ENCODE measurements at places on chromosomes 13 and 19.

- DNase-seq, result no peak
Measured at GRCh38 chr19:43847884-43848283, 20.8 kb downstream of the ZNF283 start.

DNA sequence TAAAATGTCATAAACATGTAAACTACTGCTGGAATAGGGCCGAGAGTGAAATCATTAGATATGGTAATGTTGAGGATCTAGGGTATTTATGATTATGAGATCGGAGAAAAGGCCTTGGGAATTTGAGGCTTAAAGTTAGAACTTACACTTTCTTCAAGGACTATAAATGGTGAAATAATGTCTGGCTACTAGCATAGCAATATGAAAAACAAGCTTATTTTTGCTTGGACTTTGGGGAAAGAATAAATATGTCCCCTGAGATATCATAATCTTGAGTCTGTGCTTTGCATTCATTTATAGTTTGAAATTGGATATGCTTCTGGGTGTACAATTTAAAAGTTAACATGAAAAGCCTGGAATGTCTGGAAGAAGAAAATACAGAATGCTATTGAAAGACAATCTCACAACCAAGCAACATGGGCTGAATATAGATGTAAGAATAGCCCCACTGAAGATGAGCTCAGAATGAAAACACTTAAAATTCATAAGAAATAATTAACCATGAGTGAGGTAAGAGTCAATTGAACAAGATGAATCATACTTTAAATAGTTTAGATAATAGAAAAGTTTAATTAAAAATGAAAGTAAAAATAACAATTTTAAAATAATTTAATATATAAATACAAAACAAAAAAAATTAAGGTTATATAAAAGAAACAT, 1555.4 kb upstream of the MIR17HG start:
- no peak for DNase-seq

- DNase-seq, result no peak
Measured at GRCh38 chr13:39602614-39603366, at the start of gene LHFPL6. LHFPL6 (minus strand) TSS chr13:39603193.

DNA sequence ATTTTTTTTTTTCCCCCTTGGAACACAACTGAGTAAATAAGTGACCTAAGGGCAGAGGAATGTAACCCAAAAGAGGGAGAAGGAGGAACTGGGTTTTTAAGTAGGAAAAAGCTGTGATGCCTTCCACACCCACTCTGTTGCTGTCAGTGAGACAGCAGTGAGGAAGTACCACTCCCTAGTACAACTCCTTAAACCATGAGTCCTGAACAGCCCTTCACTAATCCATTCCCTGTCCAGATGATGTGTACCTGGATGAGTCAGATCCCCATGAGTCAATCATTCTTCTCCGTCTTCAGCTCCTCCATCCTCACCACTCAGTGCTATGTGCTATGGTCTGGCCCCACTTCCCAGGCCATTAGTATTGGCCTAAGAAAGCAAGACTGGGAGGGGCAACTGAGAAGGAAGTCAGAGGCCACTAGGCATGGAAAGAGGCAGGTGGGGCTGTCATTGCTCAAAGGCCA, 12.9 kb upstream of the CXCL17 start:
- DNase-seq, result no peak

GRCh38 chr13:25857830-25858229, 194.0 kb downstream of the SHISA2 start:
- DNase-seq, result no peak

DNA sequence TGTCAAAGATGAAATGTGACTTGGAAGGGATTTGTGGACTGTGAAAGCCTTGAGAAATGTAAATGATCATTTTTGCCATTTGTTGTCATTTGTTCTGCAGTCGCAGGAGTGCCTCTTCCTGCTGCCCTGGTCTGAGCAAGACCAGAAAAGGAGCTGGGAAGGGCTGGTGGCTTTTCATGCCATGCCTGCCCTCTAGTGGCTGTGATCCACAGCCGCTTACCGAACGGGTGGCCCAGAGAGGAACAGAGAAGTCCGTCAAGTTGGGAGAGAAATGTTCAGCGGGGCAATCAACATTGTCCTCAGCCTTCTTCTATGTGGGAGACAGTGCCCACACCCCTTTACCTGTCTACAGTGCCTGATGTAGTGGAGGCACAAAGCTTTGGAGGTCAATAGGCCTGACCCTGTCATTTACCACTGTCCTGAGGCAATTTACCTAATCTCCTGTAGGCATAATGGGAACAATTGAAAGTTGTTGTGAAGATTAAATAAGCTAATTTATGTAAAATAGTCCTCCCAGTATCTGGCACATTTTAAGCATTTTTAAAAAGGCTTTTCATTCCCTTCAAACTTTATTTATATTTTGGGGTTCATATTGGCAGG, 224.5 kb downstream of the B3GLCT start:
- DNase-seq, result no peak

- DNase-seq, result no peak
Measured at GRCh38 chr13:56198350-56198749, 942.4 kb upstream of the PRR20A start.

DNA sequence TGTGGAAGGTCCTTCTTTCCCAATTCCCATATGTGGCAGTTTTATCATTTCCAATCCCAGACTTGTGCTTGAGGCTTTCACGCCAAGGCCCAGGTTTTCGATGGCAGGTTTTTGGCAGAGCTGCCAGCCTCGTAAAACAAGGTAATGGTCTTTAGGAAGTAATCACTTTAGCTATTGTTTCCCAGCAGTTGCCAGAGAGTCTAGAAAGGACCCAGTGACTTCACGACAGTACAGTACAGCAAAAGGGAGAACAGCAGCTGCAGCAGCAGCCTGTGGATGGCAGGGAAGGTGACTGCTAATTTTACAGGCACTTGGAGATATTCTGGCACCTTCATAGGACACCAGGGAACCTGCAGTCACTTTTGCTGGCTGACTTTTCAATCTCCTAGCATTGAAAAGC, 291.6 kb upstream of the MAB21L1 start:
- DNase-seq, result no peak

GRCh38 chr13:103539265-103539664, 473.0 kb upstream of the SLC10A2 start:
- peak; percentile 35 for DNase-seq

- no peak for DNase-seq
Measured at GRCh38 chr19:4061178-4061682, 5.5 kb downstream of the ZBTB7A start.

- no peak for DNase-seq
Measured at GRCh38 chr19:4602173-4602788, 37.0 kb upstream of the TNFAIP8L1 start.

GRCh38 chr19:11673608-11674041, 65.1 kb downstream of the ZNF823 start:
- DNase-seq, result no peak

GRCh38 chr13:40422588-40423235, 243.7 kb downstream of the FOXO1 start:
- DNase-seq, result no peak

GRCh38 chr19:2478278-2478755, 2.4 kb downstream of the GADD45B start:
- DNase-seq, result no peak

- no peak for DNase-seq
Measured at GRCh38 chr19:5996623-5997320, 18.8 kb upstream of the RANBP3 start.

GRCh38 chr19:2376784-2377519, 16.9 kb downstream of the TMPRSS9 start:
- no peak for DNase-seq

- no peak for DNase-seq
Measured at GRCh38 chr13:74210693-74211393, 76.6 kb upstream of the KLF12 start.

DNA sequence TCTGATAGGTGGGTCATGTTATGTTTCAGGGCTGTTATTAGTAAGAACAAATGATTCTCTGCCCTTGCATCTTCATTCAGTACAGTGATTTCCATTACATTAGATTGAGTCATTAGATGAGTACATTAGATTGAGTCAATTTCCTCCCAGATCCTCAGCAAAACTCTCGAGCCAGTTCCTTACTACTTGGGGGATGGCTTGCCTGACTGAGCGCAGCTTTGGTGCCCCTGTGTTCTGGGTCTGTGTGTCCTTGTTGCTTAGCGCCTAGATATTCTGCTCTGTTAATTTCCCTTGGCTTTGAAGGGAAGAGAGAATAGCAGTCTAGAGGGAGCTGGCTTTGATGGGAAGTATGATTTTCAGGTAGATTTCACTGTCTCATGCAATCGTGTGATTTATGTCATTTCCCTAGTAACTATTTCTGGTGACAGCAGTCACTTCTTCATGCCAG, 19.1 kb upstream of the SCEL start:
- DNase-seq, result no peak

DNA sequence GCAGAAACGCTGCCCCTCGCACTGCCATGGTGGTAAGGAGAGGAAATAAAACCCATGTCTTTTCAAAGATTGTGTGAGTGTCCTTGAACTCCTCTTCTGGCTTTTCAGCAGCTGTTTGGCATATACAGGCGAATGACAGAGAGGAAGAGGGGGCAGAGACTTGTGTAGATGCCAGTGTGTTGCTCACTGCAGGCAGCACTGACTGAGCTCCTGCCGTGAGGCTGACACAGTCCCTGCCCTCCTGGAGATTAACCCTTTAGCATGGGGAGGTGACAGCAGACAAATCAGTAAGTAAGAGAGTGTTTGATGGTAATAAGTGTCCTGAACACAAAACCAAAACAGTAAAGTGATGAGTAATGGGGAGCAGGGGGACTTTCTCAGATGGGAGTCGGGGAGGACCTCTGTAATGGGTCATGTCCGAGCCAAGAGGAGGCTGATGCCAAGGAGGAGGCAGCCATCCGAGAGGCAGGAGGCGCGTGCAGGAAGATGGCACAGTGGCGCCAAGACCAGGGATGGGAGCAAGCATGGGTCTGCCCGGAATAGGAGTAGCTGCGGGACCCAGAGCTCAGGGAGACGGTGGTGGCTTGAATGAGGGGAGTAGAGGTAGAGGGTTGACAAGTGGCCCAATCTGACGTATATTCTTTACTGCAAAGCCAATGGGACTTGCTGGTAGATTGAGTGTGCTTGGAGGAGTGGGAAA, 182.2 kb downstream of the FOXO1 start:
- no peak for DNase-seq

DNA sequence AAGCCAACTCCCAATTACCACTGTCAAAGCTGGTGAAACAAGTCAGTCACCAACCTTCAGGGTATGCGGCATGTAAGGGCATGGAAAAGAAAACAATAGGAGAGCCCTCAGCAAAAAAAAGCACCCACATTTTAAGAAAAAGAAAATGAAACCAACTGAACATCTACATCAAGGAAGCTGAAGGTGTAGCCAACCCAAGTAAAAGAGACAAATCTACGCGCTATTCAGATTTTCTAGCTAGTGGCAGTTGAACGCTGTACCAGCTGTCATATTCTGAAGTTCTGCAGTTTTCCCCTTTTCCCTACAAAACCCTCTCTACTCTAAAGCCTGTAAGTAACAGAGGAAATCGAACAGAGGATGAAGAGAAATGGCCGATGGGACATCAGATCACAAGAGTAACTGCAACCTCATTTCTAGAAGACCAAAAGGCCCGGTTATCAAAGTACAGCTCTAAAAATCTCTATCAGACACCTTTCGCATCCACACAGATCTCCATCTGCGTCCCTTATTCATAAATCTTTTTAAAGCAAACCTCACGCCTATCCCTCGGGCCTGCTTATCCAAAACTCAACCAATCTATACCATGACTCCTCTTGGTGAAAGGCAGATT, 1.4 kb downstream of the MYCBP2 start:
- DNase-seq, result no peak

- no peak for DNase-seq
Measured at GRCh38 chr19:10861103-10861651, 10.2 kb upstream of the CARM1 start.

DNA sequence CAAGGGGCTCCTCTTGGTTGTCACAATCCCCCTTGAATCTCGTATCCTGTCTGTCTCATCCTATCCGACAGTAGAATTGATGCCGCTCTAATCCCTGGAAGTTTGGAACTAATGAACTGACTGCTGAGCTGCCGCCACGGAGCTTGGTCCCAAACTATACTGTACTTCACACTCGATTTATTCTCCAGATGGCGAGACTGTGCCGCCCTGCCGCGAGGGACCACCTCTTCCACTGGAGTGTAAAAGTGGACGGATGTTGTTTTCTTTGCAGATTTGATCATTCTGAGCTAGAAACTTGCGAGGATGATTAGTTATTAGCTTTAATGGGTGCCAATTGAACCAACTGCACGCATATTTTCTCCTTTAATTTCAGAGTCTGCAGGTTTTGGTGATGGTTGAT, 117.2 kb downstream of the ZIC5 start:
- DNase-seq, result no peak

GRCh38 chr13:110766671-110767430, 53.4 kb downstream of the ING1 start:
- no peak for DNase-seq

DNA sequence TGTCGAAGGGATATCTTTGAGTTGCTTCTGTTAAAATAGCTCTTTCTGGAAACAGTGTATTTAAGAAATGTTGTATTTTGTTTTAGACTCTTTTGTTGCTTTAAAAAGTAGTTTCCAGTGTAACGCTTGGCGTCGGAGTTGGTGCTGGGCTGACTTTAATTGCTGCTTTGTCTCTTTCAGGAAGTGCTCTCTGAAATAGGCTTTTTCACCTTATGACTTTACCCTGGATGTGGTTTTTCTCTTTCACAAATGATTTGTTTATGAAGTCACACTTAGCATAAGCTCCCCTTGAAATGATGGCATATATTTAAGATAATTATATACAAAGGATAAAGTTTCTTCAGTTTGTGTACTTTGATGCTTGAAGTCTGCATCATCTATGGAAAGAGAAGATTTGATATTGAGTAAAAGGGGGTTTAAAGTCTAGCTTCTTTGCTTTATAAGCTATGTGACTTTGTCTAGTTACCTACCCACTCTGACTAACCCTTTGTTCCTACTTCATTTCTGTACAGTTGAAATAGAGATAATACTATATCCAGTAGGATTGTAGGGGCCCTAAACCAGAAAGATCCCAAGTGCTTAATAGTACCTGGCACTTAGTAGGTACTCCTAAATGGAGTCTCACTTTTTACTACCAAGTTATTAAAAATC, at the start of gene GPR18:
Gene GPR18, minus strand, starts transcription at position 170 of the 651 bp plus-strand sequence. CDS start 2,507 bp downstream, outside the sequence.
- DNase-seq, result no peak

DNA sequence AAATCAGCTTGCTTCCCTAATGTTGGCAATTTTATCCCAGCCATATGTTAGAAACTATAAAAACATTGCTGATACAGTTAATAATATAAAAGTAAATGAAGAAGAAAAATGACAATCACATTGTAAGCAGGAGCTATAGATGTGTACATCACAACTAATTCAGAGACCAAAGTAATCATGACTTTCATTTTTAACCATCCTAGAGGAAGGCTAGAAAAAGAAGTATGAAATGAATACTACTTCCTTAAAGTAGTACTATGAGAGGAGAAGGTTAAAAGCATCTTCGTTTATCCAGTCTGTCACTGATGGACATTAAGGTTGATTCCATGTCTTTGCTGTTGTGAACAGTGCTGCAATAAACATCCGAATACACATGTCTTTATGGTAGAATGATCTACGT, 135.5 kb downstream of the IRS2 start:
- no peak for DNase-seq

DNA sequence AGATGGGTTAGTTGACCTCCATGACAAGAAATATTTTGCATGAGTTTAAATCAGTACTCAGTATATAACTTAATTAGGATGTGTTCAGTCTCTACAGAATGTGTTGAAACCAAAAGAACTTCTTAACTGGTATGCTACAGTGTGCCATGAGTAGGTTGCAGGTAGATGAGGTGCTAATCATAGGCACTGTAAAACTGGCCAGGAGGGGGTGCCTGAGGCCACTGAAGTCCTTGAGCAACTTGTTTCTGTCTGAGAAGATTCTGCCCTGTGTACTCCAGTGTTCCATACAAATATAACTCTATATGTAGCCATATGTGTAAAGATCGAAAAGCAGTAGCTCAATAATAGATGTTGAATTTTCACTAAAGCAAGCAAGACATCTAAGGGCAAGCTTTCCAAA, 549.2 kb upstream of the KLF12 start:
- DNase-seq, result no peak
